ENCODE measurements at places on chromosomes 3 and 15.
A peak's percentile ranks its signal among the peaks of the same experiment; 100 is the strongest.

GRCh38 chr15:79874242-79874641 lies 22.6 kb downstream of the MTHFS start:
- H3K27ac ChIP-seq, result no peak overlapping the region
- H3K27me3 ChIP-seq, result no peaks in the 10 kb centered on the region
- peaks cover 34% of the 10 kb centered on the region for H3K36me3 ChIP-seq
- DNase-seq, result no peak
- no peaks in the 10 kb centered on the region for H3K4me1 ChIP-seq
- no peak overlapping the region for H3K4me3 ChIP-seq

DNA sequence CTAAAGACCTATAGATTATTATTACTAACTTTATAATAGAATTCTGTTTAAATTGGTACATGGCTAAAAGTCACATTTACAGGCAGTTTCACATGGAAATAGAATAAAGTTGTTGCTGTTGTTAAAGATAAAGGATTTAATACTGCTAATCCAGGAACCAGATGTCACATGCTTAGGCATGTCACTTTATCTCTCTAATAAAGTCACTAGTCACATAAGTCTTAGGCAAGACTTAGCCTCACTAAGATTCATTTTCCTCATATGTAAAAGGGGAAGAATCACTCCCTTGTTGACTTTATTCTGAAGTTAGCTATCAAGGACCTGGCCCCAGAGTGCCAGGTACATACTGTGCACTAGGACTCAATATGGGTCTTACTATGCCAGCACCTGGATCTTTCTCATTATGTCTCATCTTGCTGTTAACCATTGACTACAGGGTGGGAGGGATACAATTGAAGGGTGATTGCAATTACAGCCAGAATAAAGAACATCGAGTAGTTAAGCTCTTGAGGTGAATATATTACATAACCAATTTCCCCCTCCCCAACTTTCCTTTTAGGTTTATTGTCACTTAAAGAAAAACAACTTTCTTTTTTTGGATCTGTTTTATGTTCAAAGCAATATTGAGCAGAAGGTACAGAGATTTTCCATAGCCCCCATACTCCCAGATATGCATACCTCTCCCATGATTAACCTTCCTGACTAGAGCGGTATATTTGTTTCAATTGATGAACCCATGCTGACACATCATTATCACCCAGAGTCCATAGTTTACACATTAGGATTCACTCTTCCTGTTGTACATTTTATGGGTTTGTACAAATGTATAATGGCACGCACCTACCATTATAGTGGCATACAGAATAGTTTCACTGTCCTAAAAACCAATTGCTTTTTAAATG lies 36.6 kb downstream of the LNP1 start:
- H3K36me3 ChIP-seq, result no peaks in the 10 kb centered on the region
- H3K27ac ChIP-seq, result no peak overlapping the region
- H3K27me3 ChIP-seq, result no peaks in the 10 kb centered on the region
- no peak overlapping the region for H3K4me3 ChIP-seq
- no peak for DNase-seq

GRCh38 chr3:40877631-40878463 lies 321.5 kb upstream of the CTNNB1 start:
- no peaks in the 10 kb centered on the region for H3K36me3 ChIP-seq
- DNase-seq, result peak; percentile 71
- H3K27ac ChIP-seq, result peak overlapping the region; percentile 90
- H3K4me3 ChIP-seq, result no peak overlapping the region

GRCh38 chr3:147191795-147192385 lies 214.5 kb downstream of the ZIC4 start:
- H3K27me3 ChIP-seq, result no peaks in the 10 kb centered on the region
- no peak overlapping the region for H3K4me3 ChIP-seq
- H3K36me3 ChIP-seq, result no peaks in the 10 kb centered on the region
- peak; percentile 76 for DNase-seq
- H3K4me1 ChIP-seq, result no peaks in the 10 kb centered on the region
- no peak overlapping the region for H3K27ac ChIP-seq

DNA sequence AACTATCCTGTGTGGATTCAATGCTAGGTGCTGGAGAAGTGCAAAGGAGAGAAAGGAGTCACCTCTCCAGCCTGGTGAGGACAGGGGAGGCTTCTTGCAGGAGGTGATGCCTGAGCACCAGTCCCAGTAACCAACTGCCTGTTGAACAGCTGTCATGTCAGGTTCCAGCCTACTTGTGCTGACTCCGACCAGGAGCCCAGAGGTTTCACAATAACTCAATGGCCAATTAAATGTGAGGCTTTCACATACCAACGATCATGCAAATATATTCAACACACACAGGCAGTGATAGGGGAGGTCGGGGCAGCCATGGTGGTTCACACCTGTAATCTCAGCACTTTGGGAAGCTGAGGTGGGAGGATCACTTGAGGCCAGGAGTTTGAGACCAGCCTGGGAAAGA lies 7.7 kb downstream of the SORD start:
- no peak for DNase-seq
- H3K4me3 ChIP-seq, result no peak overlapping the region
- no peaks in the 10 kb centered on the region for H3K36me3 ChIP-seq
- no peak overlapping the region for H3K27ac ChIP-seq
- peaks cover 3% of the 10 kb centered on the region for H3K4me1 ChIP-seq

GRCh38 chr3:85801955-85802354 lies 843.2 kb downstream of the CADM2 start:
- H3K27ac ChIP-seq, result no peak overlapping the region
- no peaks in the 10 kb centered on the region for H3K36me3 ChIP-seq
- H3K27me3 ChIP-seq, result no peaks in the 10 kb centered on the region
- no peak overlapping the region for H3K4me3 ChIP-seq
- DNase-seq, result no peak

DNA sequence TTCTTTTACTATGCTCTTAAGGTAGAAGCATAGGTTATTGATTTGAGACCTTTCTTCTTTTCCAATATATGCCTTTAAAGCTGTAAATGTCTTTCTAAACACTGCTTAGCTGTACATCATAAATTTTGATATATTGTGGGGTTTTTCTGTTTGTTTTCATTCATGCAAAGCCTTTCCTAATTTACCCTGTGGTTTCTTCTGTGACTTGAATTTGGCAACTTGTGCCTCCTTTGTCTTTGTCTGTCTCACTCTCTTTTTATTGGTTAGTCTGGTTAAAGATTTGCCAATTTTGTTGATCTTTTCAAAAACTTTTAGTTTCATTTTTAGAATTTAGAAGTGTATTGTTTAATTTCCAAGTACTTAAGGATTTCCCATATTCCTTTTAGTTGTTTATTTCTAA lies 343.1 kb downstream of the OXSM start:
- no peak overlapping the region for H3K4me3 ChIP-seq
- no peak overlapping the region for H3K27ac ChIP-seq
- no peak for DNase-seq

- no peak for DNase-seq
- H3K4me3 ChIP-seq, result no peak overlapping the region
- H3K36me3 ChIP-seq, result no peaks in the 10 kb centered on the region
- no peak overlapping the region for H3K27ac ChIP-seq
Observed at GRCh38 chr3:80391573-80391972, 623.8 kb upstream of the ROBO1 start.

DNA sequence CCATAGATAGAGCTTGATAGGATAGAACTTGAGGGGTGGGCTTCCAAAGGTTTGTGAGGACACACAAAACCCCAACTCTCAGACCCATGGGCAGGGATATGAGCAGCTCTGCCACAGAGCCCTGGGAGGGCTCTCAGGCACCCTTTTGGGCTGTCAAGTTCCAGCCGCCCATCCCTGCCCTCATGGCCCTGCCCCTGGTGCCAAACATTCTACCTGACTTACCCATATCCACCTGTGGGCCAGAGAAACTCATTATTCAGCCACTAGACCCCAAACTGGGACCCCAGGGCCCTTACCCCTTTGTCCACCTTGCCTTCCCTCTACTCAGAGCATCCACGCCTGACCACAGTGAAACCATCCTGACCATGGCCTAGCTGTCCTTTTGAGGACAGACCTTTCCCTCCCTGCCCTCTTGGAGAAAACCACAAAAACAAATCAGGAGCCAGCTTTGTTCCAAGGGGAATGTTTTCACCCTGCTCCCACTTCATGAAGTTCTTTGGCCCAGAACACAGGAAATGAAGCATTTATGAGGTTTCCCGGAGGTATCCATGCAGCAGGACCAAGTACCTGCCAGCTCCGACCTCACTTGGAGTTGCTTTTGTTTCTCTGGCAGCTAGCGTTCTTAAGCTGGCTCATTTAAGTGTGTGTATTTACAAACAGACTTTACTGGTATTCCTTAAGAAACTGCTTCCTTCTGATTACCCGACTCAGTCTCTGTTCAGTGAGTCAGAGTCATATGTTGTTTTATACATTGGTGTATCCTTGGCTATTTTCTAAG lies 34.2 kb upstream of the GALNT15 start:
- DNase-seq, result no peak
- peak overlapping the region; percentile 21 for H3K27ac ChIP-seq
- H3K27me3 ChIP-seq, result no peaks in the 10 kb centered on the region
- H3K4me3 ChIP-seq, result no peak overlapping the region
- H3K36me3 ChIP-seq, result no peaks in the 10 kb centered on the region

DNA sequence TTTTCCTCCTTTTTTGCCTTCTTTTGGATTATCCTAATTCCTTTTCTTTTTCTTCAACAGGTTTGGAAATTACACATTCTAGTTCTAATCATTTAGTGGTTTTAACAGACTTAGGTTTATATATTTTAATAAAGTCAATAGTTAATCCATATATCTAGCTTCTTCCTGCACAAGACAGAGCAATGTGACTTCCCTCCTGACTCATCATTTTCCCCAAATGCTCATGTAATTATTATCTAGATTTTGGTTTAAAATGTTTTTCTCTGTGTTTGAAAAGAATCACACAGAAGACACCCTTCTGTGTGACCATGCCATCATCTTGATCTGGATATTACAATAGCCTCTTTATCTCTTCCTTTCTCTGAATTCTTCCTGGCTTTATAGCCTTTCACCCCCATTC lies 28.6 kb upstream of the SSR3 start:
- no peak overlapping the region for H3K27ac ChIP-seq
- no peaks in the 10 kb centered on the region for H3K27me3 ChIP-seq
- H3K4me3 ChIP-seq, result no peak overlapping the region
- no peak for DNase-seq

DNA sequence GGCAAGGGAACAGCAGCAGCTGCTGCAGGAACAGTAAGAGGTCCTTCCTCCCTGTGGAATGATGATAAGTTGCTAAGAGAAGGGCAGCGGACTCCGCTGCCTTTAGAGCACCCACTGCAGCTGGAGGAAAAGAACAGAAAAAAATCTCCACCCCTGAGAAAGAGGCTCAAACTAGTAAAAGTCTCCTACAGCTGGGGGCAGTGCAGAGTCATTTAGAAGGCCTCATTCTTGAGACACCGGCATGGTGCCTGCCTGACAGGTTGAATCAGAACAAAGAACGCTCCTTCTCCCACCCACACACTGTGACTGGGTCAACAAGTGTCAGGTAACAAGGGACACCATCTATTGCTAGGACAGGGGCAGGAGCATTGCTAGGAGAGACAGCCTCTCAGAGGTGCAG lies 188.4 kb downstream of the ABHD5 start:
- DNase-seq, result peak; percentile 42
- no peaks in the 10 kb centered on the region for H3K4me1 ChIP-seq

DNA sequence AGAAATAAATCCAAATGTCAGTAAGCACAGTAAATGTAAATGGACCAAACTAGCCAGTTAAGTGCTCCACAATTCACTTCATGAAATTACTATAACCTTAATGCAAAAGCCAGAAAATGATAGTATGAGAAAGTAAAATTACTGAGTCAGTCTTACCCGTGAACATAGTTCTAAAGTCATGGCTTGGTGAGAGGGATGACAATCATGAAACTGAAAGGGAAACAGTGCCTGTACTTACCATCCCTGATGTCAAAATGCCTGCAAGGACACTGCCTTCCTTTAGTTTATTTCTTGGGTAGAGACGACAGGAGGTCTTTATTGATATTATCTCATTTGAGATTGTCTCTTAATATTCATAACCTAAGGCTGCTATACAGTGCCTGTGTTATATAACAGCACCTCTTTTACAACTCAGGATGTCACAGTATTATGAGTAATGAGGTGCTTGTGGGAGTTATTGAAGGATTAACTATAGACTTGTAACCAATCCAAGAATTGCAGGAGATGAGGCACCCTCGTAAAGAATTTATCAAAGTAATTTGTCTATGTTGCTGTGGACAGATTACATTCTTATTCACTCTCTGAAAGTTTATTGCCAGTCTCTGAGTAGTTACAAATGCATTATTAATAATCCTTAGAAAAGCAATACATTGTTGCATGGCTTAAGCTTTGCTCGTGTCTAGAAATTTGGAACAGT lies 142.9 kb upstream of the BFSP2 start:
- H3K4me1 ChIP-seq, result peaks cover 11% of the 10 kb centered on the region
- H3K36me3 ChIP-seq, result no peaks in the 10 kb centered on the region
- no peak for DNase-seq
- H3K4me3 ChIP-seq, result no peak overlapping the region

GRCh38 chr3:10351013-10351735 lies 30.3 kb upstream of the SEC13 start:
- H3K27ac ChIP-seq, result no peak overlapping the region
- no peaks in the 10 kb centered on the region for H3K4me1 ChIP-seq
- H3K4me3 ChIP-seq, result no peak overlapping the region

DNA sequence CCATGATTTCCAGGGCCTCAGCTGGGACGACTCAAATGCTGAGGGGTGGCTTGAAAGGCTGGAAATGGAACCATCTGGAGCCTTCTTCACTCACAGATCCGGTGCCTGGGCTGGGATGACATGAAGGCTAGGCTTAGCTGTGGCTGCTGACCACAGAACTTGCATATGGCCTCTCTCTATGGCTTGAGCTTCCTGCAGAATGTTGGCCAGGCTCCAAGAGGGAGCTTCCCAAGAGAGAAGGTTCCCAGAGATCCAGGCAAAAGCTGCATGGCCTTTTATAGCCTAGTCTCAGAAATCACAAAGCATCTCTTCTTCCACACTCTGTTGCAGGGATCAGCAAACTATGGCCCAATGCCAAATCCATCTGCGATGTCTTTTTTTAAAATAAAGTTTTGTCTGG lies 44.8 kb downstream of the GATM start:
- H3K27ac ChIP-seq, result no peak overlapping the region
- H3K36me3 ChIP-seq, result no peaks in the 10 kb centered on the region
- H3K4me1 ChIP-seq, result no peaks in the 10 kb centered on the region

DNA sequence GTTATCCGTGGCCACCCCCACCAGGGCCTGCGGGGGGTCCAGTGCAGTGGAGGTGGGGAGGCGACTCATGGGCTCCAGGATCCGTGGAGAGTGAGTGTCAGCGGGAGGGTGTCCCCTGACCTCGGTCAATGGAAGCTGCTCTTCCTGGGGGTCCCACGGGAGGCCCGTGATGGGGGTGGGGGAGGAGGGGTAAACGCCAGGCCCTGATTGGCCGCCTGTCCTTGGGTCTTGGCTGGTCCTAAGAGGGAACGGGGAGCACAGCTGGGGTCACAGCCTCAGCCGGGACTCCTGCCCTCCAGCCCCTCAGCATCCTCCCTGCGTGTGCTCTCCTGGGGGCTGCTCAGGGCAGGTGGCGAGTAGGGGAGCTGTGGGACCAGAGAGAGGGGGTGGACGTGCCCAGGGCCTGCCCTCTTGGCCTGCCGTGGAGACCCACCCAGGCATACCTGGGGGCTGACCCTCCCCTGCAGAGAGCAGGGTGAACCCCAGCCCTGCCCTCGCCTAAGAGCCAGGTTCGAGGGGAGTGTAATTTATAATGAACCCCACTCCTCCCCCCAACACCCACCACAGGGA lies 184.6 kb downstream of the GOLGA6L6 start:
- H3K4me1 ChIP-seq, result no peaks in the 10 kb centered on the region
- no peaks in the 10 kb centered on the region for H3K27me3 ChIP-seq
- no peaks in the 10 kb centered on the region for H3K36me3 ChIP-seq
- no peak overlapping the region for H3K4me3 ChIP-seq

- peak; percentile 23 for DNase-seq
- H3K4me1 ChIP-seq, result peaks cover 6% of the 10 kb centered on the region
- H3K27me3 ChIP-seq, result peaks cover 12% of the 10 kb centered on the region
- H3K36me3 ChIP-seq, result no peaks in the 10 kb centered on the region
Observed at GRCh38 chr3:159829539-159830227, 159.0 kb upstream of the IL12A start.
